ENCODE measurements at places on chromosomes 7 and 10.
A peak's percentile ranks its signal among the peaks of the same experiment; 100 is the strongest.

DNA sequence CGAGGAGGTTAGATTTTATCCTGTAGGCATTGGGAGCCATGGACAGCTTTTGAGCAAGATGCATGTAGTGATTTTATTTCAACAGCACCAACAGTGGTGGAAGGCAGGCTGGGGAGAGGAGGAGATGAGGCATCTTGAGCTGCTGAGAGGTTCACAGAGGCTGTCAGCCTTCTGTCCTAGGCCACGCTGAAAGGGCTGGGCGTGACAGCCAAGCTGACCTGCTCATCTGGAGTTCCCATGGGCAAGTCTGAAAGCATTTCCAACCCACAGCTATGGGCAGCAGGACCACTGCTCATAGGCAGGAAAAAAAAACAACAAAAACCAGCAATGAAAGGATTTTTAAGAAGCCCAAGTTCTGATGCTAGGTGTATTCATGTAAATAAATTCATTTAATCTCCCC lies 7.7 kb downstream of the NEURL1 start:
- no peak overlapping the region for H3K27ac ChIP-seq
- no peaks in the 10 kb centered on the region for H3K27me3 ChIP-seq
- H3K4me1 ChIP-seq: peaks cover 9% of the 10 kb centered on the region
- H3K36me3 ChIP-seq: no peaks in the 10 kb centered on the region
- no peak overlapping the region for H3K4me3 ChIP-seq

GRCh38 chr10:29888321-29888720 lies 171.1 kb downstream of the JCAD start:
- H3K4me3 ChIP-seq: no peak overlapping the region
- H3K27ac ChIP-seq: no peak overlapping the region
- no peaks in the 10 kb centered on the region for H3K27me3 ChIP-seq

DNA sequence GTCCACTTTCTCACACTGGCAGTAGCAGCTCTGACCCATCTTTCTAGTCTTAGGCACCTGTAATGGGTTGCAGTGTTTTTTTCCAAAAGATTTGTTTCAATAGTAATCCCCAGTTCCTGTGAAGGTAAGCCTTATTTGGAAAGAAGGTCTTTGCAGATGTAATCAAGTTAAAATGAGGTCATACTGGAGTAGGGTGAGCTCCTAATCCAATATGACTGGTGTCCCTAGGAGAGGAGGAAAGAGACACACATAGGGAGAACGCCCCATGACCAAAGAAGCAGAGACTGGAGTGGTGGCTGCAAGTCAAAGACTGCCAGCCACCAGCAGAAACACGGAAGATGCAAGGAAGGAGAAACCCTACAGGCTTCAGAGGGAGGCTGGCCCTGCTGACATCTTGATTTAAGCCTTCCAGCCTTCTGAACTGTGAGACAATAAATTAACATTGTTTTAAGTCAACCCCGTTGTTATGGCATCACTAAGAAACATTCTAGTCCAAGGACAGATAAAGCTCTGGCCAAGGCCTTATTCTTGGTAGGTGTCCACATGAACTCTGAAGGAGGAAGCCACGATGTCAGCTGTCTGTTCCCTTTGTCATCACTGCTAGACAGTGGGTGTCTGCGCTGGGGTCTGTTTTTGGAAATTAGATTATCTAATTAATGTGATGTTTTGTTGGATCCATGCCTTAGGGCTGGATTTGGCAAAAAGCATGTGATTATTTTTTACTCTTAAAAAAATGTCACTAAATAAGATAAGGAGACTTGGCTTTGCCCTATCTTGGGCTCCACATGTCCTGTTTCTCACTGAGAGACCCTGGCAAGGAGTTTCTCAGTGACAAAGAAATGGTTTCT lies 214.9 kb downstream of the KCNMA1 start:
- peak overlapping the region; percentile 82 for H3K27ac ChIP-seq
- no peaks in the 10 kb centered on the region for H3K36me3 ChIP-seq
- H3K27me3 ChIP-seq: no peaks in the 10 kb centered on the region
- no peak overlapping the region for H3K4me3 ChIP-seq
- H3K4me1 ChIP-seq: peaks cover 37% of the 10 kb centered on the region

DNA sequence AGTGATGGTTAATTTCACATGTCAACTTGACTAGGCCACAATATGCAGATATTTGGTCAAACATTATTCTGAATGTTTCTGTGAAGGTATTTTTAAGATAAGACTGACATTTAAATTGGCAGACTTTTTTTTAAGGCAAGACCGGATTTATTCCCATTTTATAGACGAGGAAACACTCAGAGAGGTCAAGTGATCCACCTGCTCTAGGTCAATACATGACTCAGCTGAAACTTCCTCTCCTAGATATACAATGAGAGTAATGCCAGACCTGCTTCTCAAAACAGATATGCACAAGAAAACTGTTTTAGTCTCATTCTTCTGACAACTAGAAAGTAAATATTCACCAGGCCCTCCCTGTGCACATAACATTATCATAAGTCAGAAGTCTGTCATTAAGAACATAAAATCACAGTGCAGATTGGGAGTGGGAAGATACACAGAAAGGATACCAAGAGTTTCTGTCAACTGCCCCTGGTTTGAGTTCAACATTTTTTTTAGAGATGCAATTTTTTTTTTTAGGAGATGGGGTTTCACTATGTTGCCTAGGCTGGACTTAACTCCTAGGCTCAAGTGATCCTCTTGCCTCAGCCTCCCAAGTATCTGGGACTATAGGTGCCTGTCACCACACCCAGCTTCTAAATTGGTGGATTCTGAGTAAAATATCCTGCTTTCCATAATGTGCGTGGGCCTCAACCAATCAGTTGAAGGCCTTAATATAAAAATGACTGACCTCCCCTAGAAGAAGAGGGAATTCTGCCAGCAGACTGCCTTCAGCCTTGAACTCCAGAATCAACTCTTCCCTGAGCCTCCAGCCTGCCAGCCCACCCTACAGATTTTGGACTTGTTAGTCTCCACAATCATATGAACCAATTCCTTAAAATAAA lies 121.4 kb downstream of the ZFAND4 start:
- no peaks in the 10 kb centered on the region for H3K27me3 ChIP-seq
- no peak for DNase-seq
- H3K36me3 ChIP-seq: no peaks in the 10 kb centered on the region
- no peak overlapping the region for H3K4me3 ChIP-seq
- H3K4me1 ChIP-seq: no peaks in the 10 kb centered on the region
- H3K27ac ChIP-seq: no peak overlapping the region

DNA sequence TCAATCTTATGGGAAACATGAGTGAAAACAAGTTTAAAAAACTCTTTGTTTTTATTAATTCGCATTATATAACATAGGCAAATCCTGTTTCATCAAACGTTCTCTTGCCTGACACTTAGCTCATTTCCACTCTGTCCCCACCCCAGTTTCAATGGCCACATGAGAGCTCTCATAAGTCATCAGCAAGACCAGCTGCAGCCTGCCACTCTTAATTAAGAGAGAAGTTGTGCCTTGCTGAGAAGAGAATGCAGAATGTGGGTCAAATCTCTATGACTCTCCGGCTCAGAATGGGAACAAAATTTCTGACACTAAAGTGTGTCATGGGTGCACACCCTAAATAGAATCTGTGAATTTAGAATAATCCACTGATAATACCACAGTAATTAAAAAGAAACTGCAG lies 39.6 kb downstream of the ASAH2 start:
- no peak overlapping the region for H3K27ac ChIP-seq
- no peak overlapping the region for H3K4me3 ChIP-seq
- no peaks in the 10 kb centered on the region for H3K36me3 ChIP-seq
- H3K4me1 ChIP-seq: no peaks in the 10 kb centered on the region
- DNase-seq: no peak

- no peaks in the 10 kb centered on the region for H3K36me3 ChIP-seq
These were observed 132.0 kb upstream of the MDFIC start for GRCh38 chr7:114789871-114790311.

DNA sequence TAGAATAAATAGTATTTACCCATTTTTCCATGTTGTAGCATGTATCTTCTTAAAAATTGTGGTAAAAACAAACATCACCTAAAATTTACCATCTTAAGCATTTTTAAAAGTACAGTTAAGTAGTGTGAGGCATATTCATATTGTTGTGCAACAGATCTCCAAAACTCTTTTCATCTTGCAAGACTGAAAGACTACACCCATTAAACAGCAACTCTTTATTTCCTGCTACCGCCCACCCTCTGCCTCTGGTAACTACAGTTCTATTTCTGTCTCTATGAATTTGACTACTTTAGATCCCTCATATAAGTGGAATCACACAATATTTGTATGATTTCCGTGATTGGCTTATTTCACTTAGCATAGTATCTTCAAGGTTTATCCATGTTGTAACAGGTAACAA lies 40.0 kb upstream of the AGBL3 start:
- H3K27me3 ChIP-seq: no peaks in the 10 kb centered on the region
- peaks cover 40% of the 10 kb centered on the region for H3K36me3 ChIP-seq
- no peak overlapping the region for H3K4me3 ChIP-seq
- peak overlapping the region; percentile 25 for H3K27ac ChIP-seq

GRCh38 chr10:128364631-128365030 lies 238.4 kb upstream of the MKI67 start:
- no peaks in the 10 kb centered on the region for H3K36me3 ChIP-seq
- H3K4me1 ChIP-seq: no peaks in the 10 kb centered on the region
- H3K4me3 ChIP-seq: no peak overlapping the region
- DNase-seq: no peak
- no peaks in the 10 kb centered on the region for H3K27me3 ChIP-seq

DNA sequence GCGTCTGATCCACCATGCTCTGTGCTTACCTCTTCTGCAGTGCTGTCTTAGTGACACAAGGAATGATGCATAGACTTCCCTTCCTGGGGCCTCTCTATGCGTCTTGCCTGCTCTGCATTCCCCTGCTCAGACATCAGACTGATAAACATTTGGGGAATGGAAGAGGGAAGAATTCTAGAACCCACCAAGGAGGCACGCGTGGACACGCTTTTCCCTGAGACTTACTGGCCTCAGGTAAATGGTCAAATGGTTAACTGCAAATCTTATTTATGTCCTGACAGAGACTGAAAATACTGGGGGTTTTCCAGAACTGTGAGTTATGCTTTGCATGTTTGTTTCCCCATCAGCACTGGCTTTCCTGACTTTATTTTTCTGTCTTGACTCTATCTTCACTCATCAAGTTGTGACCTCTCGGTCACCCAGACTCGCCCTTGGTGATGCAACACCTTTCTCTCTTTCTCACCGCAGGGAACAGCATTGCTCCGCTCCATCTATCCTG lies 285.9 kb upstream of the FZD8 start:
- H3K36me3 ChIP-seq: no peaks in the 10 kb centered on the region
- no peak overlapping the region for H3K4me3 ChIP-seq
- no peak for DNase-seq
- no peaks in the 10 kb centered on the region for H3K27me3 ChIP-seq
- H3K4me1 ChIP-seq: peaks cover 5% of the 10 kb centered on the region

- H3K27me3 ChIP-seq: no peaks in the 10 kb centered on the region
- H3K4me1 ChIP-seq: no peaks in the 10 kb centered on the region
- DNase-seq: no peak
- no peak overlapping the region for H3K4me3 ChIP-seq
- H3K27ac ChIP-seq: no peak overlapping the region
- H3K36me3 ChIP-seq: no peaks in the 10 kb centered on the region
These were observed 27.7 kb downstream of the RNF32 start for GRCh38 chr7:156668130-156668741.

- H3K4me3 ChIP-seq: no peak overlapping the region
- no peak for DNase-seq
- H3K4me1 ChIP-seq: peaks cover 23% of the 10 kb centered on the region
- no peak overlapping the region for H3K27ac ChIP-seq
- H3K27me3 ChIP-seq: no peaks in the 10 kb centered on the region
- H3K36me3 ChIP-seq: no peaks in the 10 kb centered on the region
These were observed 162.2 kb downstream of the RAPGEF5 start for GRCh38 chr7:22194658-22195273.

DNA sequence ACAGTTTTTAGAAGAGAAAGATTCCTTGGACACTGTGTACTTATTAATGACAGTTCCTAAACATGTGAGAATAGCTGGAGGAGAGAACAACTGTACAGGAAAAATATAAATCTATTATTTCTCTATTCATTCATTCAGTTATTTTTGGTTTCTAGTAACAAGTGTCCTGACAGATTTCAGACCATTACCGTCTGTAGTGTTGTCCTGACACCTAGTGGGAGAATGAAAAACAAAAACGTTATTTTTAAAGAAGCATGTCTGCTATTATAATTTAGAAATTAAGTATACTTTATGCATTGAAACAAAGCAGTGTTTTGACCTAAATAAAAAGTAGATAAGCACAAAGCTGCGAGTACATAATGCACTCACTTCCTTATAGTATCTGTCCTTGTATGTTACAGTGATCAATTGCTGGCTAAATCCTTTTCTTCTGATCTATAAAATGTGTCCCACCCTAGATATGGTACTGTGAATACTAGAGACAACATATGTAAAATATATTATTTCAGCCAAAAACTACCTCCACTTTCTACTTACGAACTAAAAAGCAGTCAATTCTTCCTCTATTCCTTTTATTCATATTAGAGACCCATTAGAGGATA lies 575.6 kb downstream of the ARL4A start:
- H3K4me1 ChIP-seq: no peaks in the 10 kb centered on the region
- H3K27me3 ChIP-seq: no peaks in the 10 kb centered on the region
- DNase-seq: no peak
- no peaks in the 10 kb centered on the region for H3K36me3 ChIP-seq

DNA sequence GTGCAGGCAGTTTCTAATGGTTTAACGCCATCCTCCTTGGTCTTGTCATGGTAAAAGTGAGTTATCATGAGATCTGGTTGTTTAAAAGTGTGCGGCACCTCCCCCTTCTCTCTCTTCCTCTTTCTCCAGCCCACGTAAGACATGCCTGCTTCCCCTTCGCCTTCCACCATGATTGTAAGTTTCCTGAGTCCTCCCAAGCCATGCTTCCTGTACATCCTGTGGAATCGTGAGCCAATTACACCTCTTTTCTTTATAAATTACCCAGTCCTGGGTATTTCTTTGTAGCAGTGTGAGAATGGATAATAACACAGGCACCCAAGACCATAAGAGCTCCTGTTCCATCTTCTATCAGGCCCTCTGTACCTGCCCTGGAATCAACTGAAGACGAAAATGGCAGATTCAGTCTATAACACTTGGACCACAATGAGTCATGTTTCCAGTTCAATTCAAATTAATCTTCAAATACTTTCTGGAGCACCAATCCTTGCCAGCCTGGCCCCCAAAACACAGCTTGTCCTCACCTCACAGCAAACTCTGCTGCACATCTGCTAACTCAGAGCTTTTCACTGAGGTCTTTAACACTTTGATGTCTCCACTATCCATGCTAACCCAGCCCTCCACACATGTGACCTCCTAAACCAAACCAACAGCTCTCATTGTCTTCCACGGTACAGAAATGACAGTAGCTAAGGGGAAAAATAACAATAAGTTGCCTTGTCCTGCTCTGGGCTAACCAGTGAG lies 73.2 kb downstream of the SFMBT2 start:
- no peaks in the 10 kb centered on the region for H3K27me3 ChIP-seq
- DNase-seq: no peak
- H3K36me3 ChIP-seq: no peaks in the 10 kb centered on the region
- H3K4me1 ChIP-seq: no peaks in the 10 kb centered on the region
- no peak overlapping the region for H3K27ac ChIP-seq

Data from thoracic aorta (tissue), 2 donors.